ENCODE measurements at places on chromosomes 12 and 14. TPM values are rescaled to one million over a fixed set of nuclear protein-coding genes. Genes with fewer than 3 reads are reported as not detected.

DNA sequence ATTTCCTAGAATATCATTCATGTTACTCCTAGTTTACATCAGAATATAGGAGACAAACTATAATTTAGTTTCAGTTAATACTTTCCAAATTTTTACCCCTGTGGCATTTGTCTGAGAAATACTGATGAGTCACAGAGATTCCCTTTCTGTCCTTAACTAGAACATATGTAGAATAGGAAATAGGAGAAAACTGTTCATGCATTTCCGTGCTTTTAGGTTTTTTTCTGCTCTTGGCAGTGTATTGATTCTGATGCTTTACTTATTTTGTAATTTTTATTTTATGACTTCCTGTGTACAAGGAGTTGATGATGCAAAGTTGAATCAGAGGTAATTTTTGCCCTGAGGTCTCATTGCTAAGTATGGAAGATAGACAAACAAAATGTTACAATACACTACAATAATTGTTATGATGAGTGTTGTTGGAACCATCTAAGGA is 23.0 kb downstream of the MNAT1 start:
- H3K27me3 ChIP-seq, result no peaks in the 10 kb centered on the region
- H3K27ac ChIP-seq, result no peak overlapping the region
- H3K4me3 ChIP-seq, result no peak overlapping the region
- peaks cover 30% of the 10 kb centered on the region for H3K4me1 ChIP-seq

DNA sequence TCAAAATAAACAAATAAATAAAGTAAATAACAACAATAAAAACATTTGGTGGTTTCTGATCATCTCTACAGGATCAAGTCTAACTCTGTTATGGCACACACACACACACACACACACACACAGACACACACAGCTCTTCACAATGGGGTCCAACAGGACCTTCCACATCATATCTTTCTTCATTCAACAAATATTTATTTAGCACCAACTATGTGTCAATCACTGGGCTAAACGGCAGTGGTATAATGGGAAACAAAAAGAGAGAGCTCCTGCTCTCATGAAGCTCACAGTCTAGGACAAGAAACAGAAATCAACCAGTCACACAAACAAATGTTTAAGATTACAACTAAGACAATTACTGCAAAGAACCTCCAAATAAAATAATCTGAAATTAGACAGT is 9.3 kb downstream of the PPP1R13B start:
- peaks cover 19% of the 10 kb centered on the region for H3K4me1 ChIP-seq
- H3K36me3 ChIP-seq, result peaks cover 10% of the 10 kb centered on the region
- H3K27ac ChIP-seq, result peak overlapping the region; percentile 74
- DNase-seq, result no peak
- no peaks in the 10 kb centered on the region for H3K27me3 ChIP-seq

DNA sequence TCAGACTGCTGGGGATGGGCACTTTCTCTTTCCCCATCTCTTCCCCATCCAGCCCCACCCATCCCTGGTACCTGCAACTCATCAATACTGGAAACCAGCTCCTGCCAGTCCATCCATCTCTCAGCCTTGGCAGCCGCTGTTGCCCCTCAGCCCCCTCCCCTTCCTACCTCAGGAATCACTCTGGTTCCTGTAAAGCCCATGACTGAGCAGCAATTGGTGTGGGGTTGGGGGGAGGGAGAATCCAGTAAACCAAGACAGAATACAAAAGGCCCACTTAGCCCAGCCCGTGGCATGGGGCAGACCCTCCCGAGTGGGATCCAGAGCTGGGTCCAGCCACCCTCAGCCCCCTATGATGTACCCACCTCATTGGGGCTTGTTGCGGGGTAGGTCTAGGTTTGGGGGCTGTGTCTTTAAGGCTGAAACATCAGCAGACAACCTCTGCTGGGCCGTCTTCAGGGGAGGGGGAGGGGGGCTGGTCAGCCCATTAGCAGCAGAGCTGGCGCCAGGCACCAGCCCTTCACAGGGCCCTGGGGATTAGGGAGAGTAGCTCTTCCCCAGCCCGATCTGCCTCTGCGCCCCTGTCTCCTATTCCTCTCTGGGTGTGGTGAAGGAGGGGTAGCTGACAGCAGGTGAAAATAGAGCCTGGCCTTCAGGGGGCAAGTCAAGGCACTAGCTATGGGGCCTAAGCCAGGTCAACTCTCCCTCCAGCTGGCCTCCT is 702 bp upstream of the PRPH start:
- peaks cover 7% of the 10 kb centered on the region for H3K4me1 ChIP-seq
- H3K27ac ChIP-seq, result no peak overlapping the region
- H3K27me3 ChIP-seq, result peaks cover 43% of the 10 kb centered on the region
- DNase-seq, result no peak

DNA sequence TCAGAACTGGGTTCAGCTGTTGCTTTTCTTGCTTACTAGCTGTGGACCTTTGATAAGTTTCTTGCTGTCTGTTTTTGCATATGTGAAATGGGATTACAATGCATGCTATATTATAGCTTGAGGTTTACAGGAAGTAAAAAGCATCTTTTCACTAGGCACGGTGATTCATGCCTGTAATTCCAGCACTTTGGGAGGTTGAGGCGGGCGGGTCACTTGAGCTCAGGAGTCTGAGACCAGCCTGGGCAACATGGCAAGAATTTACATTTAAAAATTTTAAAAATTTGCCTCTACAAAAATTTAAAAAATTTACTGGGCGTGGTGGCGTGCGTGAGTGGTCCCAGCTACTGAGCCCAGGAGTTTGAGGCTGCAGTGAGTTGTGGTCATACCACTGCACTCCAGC is 42.0 kb downstream of the CALM1 start:
- H3K27me3 ChIP-seq, result peaks cover 33% of the 10 kb centered on the region
- no peaks in the 10 kb centered on the region for H3K36me3 ChIP-seq
- no peak for DNase-seq
- H3K27ac ChIP-seq, result no peak overlapping the region
- H3K4me1 ChIP-seq, result peaks cover 4% of the 10 kb centered on the region

GRCh38 chr12:105862163-105862821 is 276.5 kb downstream of the NUAK1 start:
- peaks cover 19% of the 10 kb centered on the region for H3K27me3 ChIP-seq
- H3K4me3 ChIP-seq, result no peak overlapping the region

DNA sequence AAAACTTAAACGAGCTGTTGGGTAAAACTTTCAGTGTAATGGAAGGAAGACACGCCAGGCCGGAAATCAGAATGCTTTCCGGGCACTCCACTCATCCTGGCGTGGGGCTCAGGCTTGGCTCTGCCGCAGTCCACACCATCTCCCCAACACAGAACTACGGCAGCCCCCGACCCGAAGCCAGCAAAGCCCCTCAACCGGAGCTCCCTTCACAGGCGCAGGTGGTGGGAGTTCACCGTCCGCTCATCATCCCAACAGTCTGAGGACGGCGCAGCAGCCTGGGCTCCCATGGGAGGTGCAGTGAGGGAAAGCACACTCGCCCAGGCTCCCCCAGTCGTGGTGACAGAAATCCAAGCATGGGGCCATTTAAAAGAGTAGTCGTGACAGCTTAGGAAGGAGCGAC is 11.0 kb upstream of the MMP17 start:
- DNase-seq, result no peak
- no peak overlapping the region for H3K27ac ChIP-seq
- peaks cover 2% of the 10 kb centered on the region for H3K4me1 ChIP-seq

DNA sequence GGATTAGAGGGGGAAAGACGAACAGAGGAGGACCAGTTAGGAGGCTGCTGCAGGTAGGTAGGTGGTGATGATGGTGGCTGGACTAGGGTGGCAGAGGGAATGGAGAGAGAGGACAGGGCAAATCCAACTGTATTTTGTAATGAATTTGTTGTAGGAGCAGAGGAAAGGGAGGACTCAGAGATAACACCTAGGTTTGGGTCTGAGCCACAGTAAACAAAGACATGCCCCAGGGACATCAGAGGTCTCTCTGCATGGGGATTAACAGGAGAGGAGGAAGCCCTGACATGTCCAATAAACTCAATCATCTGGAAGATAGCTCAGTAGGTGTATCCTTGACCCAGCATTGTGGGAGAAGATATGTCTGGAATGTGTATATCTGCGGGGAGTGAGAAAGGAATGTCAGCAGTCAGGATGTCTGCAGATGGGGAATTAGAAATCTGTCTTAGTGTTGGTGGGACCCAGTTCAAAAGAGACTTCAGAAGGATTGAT is 4.7 kb upstream of the SLC48A1 start:
- peaks cover 4% of the 10 kb centered on the region for H3K27me3 ChIP-seq
- H3K36me3 ChIP-seq, result peaks cover 2% of the 10 kb centered on the region
- no peak overlapping the region for H3K4me3 ChIP-seq

DNA sequence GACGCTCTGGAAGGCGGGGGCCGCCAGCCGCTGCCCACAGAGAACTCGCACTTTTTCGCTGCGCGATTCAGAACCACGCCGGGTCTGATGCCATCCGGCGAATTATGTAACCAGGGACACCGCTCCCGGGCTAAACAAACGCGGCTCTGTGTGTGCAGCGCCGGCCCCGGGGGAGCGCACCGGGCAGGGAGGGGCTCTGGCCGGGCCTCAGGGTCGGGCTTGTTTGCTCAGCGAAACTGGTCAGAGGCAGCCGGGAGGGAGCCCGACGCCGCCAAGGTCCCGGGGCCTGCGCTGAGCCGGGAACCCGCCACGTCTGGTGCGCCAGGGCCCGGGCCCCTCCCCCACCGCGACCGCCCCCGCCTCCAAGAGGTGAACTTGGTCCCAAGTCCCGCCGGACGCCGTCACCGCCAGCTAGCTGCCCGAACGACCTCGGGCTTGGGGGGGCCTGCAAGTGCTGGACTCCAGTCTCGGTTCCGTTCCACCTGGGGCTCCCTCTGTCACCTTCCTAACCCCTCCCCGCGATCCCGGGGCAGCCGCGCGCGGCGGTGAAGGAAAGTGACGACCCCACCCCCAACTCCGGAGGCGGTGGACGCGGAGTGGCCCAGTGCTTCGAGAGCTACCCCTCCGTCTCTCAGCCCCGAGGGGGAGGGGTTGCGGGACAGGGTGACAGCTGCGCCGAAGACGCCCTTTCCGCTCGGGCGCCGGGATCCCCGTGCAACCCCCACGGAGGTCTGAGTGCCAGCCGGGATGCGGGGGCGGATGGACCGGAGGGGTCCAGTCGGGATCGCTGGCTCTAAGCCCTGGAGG is 848 bp downstream of the CTDSP2 start:
- no peaks in the 10 kb centered on the region for H3K36me3 ChIP-seq
- H3K27me3 ChIP-seq, result no peaks in the 10 kb centered on the region
- peak; percentile 43 for DNase-seq
- H3K4me1 ChIP-seq, result peaks cover 40% of the 10 kb centered on the region
- H3K27ac ChIP-seq, result peak overlapping the region; percentile 98

GRCh38 chr12:13571035-13571434 is 374.5 kb downstream of the EMP1 start:
- peaks cover 8% of the 10 kb centered on the region for H3K27me3 ChIP-seq
- DNase-seq, result no peak
- no peak overlapping the region for H3K27ac ChIP-seq
- no peaks in the 10 kb centered on the region for H3K36me3 ChIP-seq
- no peaks in the 10 kb centered on the region for H3K4me1 ChIP-seq

DNA sequence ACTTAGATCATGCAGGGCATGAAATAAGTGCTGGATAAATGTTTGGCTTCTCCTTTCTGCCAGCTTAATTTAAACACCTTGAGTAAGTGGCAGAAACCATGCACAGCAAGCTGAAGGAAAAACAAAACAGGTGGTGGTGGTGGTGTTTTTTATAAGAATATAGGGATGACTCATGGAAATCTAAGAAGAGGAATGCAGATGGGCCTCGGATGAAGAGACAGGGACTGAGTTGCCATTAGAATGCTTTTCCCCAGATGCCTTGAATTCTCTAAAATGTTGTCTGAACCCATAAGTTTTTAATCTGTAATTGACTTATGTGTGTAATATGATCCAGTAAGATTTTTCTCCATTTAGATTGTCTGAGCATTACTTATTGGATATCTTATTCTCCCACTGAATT is 93.1 kb upstream of the ZDHHC17 start:
- H3K36me3 ChIP-seq, result no peaks in the 10 kb centered on the region
- no peak for DNase-seq
- peaks cover 3% of the 10 kb centered on the region for H3K4me1 ChIP-seq
- peaks cover 21% of the 10 kb centered on the region for H3K27me3 ChIP-seq
- H3K27ac ChIP-seq, result no peak overlapping the region
- no peak overlapping the region for H3K4me3 ChIP-seq

DNA sequence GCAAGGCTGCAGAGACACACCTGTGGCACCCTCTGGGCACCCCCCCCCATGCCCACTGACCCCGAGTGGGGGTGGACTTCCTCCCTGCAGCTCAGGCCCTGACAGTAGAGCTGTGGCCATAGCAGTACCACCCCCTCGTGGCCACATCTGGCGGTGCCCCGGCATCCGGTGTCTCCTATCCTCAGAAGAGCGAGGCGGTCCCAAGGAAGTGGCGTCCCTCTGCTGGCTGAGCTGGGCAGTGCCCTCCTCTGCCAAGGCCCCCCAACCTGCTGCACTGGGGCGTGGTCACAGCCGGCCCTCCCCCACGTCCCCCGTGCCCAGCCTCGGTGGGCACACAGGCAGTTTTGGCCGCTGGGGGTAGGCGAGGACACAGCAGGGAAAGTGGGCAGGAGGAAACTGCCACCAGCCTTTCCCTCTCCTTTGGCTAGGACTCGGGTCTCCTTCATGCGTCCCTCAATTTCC is 6.0 kb upstream of the SLC6A12 start:
- DNase-seq, result peak; percentile 12
- H3K27me3 ChIP-seq, result peaks cover 48% of the 10 kb centered on the region
- H3K36me3 ChIP-seq, result peaks cover 2% of the 10 kb centered on the region
- H3K27ac ChIP-seq, result no peak overlapping the region
- no peaks in the 10 kb centered on the region for H3K4me1 ChIP-seq

DNA sequence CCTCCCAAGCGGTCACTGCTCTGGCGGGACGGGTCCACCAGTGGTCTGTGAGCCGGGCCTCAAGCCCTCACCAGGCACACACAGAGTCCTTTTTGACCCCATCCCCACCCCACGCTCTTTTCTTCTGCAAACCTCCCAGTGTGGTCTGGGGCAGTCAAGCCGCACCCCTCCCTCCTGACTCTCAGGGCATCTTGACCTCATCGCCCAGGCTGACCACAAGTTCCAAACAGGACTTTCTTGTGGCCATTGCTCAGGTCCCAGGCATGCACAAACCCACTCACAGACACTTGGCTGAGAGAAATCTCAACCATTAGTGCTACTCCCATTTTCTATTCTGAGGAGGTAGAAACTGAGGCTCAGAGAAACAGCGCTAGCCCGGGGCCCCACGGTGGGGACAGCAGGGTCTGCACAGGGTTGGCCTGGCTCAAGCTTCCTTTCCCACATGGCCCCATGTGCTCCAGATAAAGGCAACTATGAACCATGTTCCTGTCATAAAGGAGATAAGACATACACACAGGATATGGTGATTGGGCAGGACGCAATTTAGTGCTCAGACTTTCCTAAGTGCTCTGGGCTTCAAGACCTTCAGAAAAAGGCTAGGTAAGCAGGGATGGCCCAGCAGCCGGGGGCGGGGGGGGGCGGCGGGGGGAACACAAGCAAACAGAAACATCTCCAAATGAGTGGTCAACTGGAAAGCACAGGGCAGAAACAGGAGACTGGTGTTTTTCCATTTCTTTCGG is 69.6 kb downstream of the ITPK1 start:
- DNase-seq, result no peak
- H3K27me3 ChIP-seq, result no peaks in the 10 kb centered on the region
- peaks cover 17% of the 10 kb centered on the region for H3K4me1 ChIP-seq

GRCh38 chr12:2607881-2608607 is 186.7 kb upstream of the FKBP4 start:
- no peak for DNase-seq
- no peaks in the 10 kb centered on the region for H3K4me1 ChIP-seq
- H3K4me3 ChIP-seq, result no peak overlapping the region
- H3K27me3 ChIP-seq, result peaks cover 63% of the 10 kb centered on the region

GRCh38 chr12:132186857-132187620 is 42.8 kb downstream of the NOC4L start:
- H3K36me3 ChIP-seq, result peaks cover 2% of the 10 kb centered on the region
- H3K4me3 ChIP-seq, result peak overlapping the region; percentile 98
- H3K27me3 ChIP-seq, result no peaks in the 10 kb centered on the region
- peak overlapping the region; percentile 68 for H3K27ac ChIP-seq
- DNase-seq, result no peak
- peaks cover 22% of the 10 kb centered on the region for H3K4me1 ChIP-seq

CLEC14A gene
- not detected for total RNA-seq

SPX gene
- total RNA-seq, result 5.6 TPM

KRT6C gene
- not detected for total RNA-seq

ALDH1L2 gene
- not detected for total RNA-seq

WDHD1 gene
- total RNA-seq, result 2.7 TPM
